ENCODE measurements at places on chromosomes 6 and 20.

- DNase-seq = no peak
These were observed 25.3 kb upstream of the GPR63 start for GRCh38 chr6:96862560-96862959.

- DNase-seq = no peak
These were observed 104.8 kb upstream of the SIRPA start for GRCh38 chr20:1790386-1790785.

- DNase-seq = peak; percentile 71
These were observed 12.9 kb upstream of the TBC1D22B start for GRCh38 chr6:37244430-37245310.

- no peak for DNase-seq
These were observed 148.4 kb upstream of the RIMS1 start for GRCh38 chr6:71737953-71738352.

DNA sequence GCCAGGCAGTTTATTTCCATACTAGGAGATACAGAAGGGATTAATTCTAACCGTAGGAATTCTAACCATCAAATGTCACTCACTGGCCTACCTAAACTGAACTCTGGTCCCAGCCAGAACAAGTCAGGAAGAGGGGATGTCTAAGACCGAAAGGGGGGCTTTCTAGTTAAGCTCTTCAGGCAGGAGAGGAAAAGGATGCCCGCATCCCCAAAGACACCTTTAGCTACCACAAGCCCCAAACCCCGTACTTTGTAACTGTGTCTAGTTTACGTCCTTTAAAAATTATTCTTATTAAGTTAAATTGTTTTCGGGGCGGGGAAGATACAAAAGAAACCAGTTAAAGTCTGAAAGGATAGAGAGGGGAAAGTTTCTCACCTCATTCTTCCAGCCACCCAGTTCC is 1.2 kb upstream of the ZNF76 start:
- DNase-seq = no peak

DNA sequence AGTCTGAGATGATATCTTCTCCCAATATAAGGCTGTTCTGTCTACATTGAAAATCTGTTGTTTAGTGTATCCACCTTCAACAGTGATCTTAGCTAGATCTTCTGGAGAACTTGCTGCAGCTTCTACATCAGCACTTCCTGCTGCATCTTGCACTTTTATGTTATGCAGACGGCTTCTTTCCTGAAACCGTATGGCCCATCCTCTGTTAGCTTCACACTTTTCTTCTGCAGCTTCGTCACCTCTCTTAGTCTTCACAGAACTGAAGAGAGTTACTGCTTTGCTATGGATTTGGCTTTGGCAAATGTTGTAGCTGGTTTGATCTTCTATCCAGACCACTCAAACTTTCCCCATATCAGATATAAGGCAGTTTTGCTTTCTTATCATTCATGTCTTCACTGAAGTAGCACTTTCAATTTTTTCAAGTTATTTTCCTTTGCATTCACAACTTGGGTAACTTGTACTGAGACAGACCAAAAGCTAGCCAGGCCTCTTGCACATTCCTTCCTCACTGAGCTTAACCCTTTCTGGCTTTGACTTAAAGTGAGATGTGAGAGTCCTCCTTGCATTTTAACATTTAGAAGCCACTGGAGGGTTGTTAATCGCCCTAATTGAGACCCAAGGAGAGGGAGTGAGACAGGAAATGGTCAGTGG is 110.1 kb downstream of the PREP start:
- DNase-seq = no peak

DNA sequence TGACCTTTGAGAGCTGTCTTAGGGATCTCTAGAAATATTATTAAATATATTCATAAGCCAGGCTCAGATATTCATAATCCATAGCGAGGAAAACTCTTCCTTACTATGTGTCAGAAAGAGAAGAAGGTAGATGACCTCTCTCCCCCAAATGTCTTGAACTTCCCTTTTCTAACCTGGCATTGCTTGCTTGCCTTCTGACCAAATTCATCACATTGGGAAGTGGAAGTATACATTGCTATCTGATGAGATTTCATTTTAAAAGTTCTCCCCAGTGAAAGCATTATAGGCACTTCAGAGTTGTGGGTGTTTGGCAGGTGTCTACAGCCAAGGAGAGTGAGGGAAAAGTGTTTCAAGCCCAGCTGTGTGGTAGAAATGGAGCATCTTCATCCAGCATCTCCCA is 197.3 kb downstream of the ZFAND3 start:
- no peak for DNase-seq

DNA sequence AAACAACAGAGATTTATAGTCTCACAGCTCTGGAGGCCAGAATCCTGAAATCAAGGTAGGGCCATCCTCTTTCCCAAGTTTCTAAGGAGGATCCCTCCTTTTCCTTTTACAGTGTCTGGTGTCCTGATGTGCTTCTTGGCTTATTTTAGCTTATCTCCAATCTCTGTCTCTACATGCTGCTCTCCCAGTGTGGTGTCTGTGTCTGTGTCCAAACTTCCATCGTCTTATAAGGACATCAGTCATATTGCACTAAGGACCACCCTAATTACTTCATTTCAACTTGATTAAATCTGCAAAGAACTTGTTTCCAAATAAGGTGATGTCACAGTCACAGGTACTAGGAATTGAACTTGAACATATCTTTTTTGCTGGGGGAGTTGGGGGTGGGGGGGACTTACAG is 529.6 kb downstream of the DHX35 start:
- DNase-seq = no peak

DNA sequence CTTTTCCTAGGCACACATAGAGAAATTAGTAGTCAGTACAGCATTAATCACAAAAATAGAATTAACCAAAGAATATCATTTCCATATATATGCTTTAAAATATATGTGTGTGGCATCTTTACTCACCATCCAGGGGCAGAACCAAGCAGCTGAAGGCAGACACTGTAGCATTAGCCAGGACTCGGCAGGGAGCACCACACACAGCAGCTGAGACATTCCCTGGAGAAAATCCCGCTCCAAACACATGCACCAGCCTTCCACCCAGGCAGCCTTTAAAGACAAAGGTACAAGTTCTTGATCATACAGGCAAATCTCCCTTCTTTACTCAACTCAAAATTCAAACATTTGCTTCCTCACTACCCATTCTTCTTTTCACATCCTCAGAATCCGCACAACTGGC is 64.7 kb downstream of the PKHD1 start:
- DNase-seq = no peak

DNA sequence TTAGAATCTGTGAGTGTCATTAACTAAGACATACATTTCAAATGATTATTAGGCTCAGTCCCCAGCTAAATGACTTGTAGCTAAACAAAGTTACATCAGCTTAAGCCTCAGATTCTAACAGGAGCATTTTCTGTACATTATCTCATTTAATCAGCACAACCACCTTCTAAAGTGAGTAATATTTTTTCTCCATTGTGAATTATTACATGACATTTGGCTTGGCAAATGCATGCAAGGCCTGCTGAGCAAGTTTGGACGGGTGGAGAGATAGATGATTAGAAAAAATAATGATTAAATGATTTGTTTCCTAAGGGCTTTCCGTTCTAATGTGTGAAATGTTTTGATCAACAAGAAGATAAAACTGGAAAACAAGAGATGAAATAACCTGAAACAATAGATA is 20.7 kb downstream of the DCBLD1 start:
- DNase-seq = no peak

GRCh38 chr6:129183681-129184301 is 300.9 kb downstream of the LAMA2 start:
- no peak for DNase-seq

- DNase-seq = no peak
These were observed 42.8 kb downstream of the MAP3K5 start for GRCh38 chr6:136749359-136749997.
